ENCODE measurements at places on chromosomes 2 and 18. TPM values are rescaled to one million over a fixed set of nuclear protein-coding genes. Genes with fewer than 3 reads are reported as not detected.

DNA sequence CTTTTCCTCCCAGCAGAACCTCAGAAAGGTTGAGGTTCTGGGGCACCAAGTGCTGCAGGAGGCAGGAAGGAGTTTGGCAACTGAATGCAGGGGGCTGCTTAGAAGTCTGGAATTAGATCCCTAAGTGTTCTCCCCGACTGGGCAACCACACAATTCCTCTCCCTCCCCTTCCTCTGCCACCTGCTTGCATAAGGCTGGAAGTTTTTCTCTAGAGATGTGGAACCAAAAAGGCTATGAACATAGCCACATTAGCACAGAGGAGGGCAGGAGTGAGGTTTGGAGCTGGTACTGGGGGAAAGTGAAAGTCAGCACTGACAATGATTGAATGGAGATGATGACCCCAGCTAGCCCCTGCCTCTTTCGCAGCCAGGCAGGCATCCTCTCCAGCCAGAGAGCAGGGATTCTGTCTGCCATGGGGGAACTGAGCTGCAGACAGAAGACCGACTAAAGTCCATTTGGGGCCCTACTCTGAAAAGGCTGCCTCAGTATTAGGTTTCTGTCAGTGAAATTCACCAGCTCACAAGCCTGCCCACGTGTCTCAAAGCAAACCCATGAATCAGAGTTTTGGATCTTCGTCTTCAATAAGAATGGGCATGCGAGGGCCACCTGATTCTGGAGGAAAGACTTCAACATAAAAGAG, 87.9 kb upstream of the ITGA6 start:
- H3K27me3 ChIP-seq = no peaks in the 10 kb centered on the region
- H3K4me1 ChIP-seq = peaks cover 18% of the 10 kb centered on the region
- H3K36me3 ChIP-seq = no peaks in the 10 kb centered on the region

- H3K27me3 ChIP-seq = no peaks in the 10 kb centered on the region
- H3K36me3 ChIP-seq = no peaks in the 10 kb centered on the region
- no peak overlapping the region for H3K4me3 ChIP-seq
- no peak for DNase-seq
- no peaks in the 10 kb centered on the region for H3K4me1 ChIP-seq
Measured at GRCh38 chr2:61670591-61671501, 132.7 kb upstream of the XPO1 start.

LBX2 gene
- total RNA-seq = 0.12 TPM

HOXD13 gene
- not detected for total RNA-seq

SLC9A2 gene
- total RNA-seq = 0.06 TPM

SYT4 gene
- total RNA-seq = 0.06 TPM

UBE2F gene
- total RNA-seq = 77.4 TPM

HOXD12 gene
- total RNA-seq = not detected

GRCh38 chr18:54641734-54642133, 50.7 kb downstream of the DYNAP start:
- H3K27ac ChIP-seq = no peak overlapping the region
- H3K4me3 ChIP-seq = no peak overlapping the region
- H3K27me3 ChIP-seq = no peaks in the 10 kb centered on the region

FAM237A gene
- not detected for total RNA-seq

IL18R1 gene
- total RNA-seq = 0.07 TPM

- DNase-seq = no peak
- H3K27ac ChIP-seq = no peak overlapping the region
- no peaks in the 10 kb centered on the region for H3K27me3 ChIP-seq
- no peaks in the 10 kb centered on the region for H3K4me1 ChIP-seq
Measured at GRCh38 chr2:29591600-29591999, 329.8 kb downstream of the ALK start.

ASPRV1 gene
- total RNA-seq = 0.30 TPM

EPB41L3 gene
- 1.7 TPM for total RNA-seq

BOK gene
- 2.0 TPM for total RNA-seq

EPHA4 gene
- total RNA-seq = 300 TPM

SOX11 gene
- total RNA-seq = 176 TPM

DNA sequence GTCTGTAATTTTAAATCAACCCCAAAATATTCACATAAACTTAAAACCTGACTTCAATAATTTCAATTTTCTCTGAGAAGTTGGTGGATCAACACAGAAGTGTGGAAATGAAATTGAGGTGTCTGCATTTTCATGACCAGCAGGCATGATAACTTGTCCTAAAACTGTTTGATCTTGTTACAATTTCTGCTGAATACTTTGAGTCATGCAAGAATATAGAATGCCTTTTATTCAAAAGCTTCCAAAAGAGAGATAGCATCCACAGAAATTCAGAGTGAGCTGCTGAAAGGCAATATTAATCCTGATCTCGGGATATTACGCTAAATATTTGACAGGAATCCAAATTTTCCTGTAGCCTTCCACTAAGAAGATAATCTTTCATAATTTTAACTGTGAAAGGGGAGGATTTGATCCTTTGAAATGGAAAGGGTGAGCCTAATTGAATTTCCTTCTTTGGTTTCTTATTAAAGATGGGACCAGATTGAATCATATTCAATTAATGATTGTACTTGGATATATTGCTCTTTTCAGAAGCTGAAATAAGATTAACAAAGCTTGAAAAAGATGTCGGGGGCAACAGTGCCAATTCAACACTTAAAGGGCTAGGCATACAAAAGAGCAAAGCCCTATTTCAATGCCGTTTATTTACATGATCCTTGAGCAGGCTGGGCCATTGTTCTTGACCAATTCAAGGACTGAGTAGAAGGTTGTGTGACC, 129.3 kb downstream of the NCKAP5 start:
- H3K36me3 ChIP-seq = no peaks in the 10 kb centered on the region
- DNase-seq = no peak
- no peak overlapping the region for H3K4me3 ChIP-seq
- no peaks in the 10 kb centered on the region for H3K4me1 ChIP-seq

DNA sequence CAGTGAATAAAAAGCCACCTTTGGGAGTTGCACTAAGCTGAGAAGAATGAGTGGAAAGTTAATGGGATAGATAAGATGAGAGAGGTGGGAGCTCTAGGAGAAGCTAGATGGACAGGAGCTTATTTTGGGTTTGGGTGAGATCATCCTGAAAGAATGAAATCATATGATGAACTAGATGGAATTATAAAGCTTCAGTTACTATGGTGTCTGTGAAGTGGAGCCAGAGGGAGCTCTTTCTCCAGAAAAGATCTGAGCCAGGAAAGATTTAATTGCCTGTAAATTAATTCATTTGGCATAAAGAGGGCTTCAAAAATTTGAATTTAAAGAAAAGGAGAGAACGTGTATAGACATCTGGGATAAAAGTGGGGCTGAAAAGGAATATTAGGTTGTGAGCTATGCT, 10.3 kb downstream of the DNAH6 start:
- H3K36me3 ChIP-seq = no peaks in the 10 kb centered on the region
- no peak for DNase-seq
- no peaks in the 10 kb centered on the region for H3K27me3 ChIP-seq
- no peak overlapping the region for H3K27ac ChIP-seq

SERPINB10 gene
- not detected for total RNA-seq

GRCh38 chr2:126761256-126761980, 105.5 kb downstream of the GYPC start:
- no peak for DNase-seq
- H3K27ac ChIP-seq = no peak overlapping the region
- no peaks in the 10 kb centered on the region for H3K27me3 ChIP-seq
- H3K36me3 ChIP-seq = no peaks in the 10 kb centered on the region

SERPINB4 gene
- not detected for total RNA-seq

DNA sequence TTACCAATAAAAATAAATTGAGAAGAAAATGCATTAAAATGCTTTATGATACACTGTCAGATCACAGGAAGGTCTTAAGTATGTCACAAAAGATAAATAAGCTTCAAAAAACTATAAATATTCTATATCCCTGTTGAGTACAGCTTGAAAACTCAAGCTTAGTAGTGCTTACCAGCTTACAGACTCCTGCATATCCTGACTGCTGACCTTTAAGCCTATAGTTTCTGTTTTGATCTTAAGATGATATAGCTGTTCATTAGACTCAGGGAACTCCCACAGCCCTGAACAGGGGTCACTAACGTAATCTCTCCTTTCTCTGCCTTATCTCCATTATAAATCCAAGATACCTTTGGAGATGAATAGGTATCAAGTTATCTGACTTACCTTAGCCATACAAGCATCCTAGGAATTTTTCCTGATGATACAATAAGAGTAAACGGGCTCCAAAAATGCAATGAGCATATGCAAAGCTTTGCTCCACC, 93.7 kb upstream of the RBBP8 start:
- no peaks in the 10 kb centered on the region for H3K36me3 ChIP-seq
- H3K4me1 ChIP-seq = peaks cover 8% of the 10 kb centered on the region
- no peak for DNase-seq
- H3K4me3 ChIP-seq = no peak overlapping the region
- H3K27ac ChIP-seq = no peak overlapping the region

MROH2A gene
- total RNA-seq = not detected

C2orf66 gene
- 0.43 TPM for total RNA-seq

GRCh38 chr18:8801263-8801901, 96.0 kb downstream of the MTCL1 start:
- peaks cover 31% of the 10 kb centered on the region for H3K4me1 ChIP-seq
- H3K27ac ChIP-seq = peak overlapping the region; percentile 77
- H3K27me3 ChIP-seq = no peaks in the 10 kb centered on the region
- H3K36me3 ChIP-seq = no peaks in the 10 kb centered on the region
- no peak overlapping the region for H3K4me3 ChIP-seq

ARHGEF4 gene
- total RNA-seq = 44.8 TPM

TRIM43 gene
- total RNA-seq = not detected

- no peak for DNase-seq
- peaks cover 8% of the 10 kb centered on the region for H3K4me1 ChIP-seq
- no peak overlapping the region for H3K4me3 ChIP-seq
- no peaks in the 10 kb centered on the region for H3K27me3 ChIP-seq
Measured at GRCh38 chr2:226981791-226982326, 146.0 kb downstream of the RHBDD1 start.

DNA sequence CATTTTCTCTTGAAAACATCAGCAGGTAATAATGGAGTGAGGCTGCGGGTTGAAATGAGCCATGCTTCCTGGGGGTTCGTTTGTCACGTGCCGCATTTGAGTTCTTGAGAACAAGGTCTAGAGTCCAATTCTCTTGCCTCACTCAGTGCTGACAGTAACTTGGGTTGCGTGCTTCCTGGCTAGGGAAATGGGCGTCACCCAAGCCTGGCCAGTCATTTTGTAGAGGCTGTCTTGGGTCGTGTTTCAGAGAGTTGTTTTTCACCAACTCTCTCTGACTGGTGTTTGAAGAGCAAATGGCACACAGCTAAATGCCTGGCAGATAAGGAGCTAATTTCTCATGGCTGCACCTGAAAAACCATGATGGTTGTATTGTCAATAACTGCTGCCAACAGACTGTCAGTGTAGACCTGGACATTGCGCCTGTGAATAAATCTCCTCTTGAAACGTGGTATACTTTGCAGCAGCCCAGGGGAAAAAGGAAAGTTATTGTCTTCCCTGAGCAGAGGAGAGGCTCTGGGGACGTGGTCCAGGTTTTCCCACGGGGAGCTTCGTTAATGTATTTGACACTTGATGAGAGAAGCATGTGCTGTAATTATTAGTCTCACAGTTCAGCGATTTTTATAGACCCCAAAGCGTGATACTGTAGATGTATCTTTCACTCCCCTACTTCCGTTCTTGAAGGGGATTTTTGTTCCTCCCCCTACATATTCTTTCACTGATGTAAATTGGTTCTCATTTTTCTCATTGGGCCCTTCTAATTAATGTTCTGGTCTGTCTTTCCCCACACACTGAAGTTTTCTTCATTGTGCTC, 196.0 kb downstream of the FHOD3 start:
- peak; percentile 55 for DNase-seq
- no peaks in the 10 kb centered on the region for H3K36me3 ChIP-seq
- H3K27ac ChIP-seq = peak overlapping the region; percentile 64
- peaks cover 32% of the 10 kb centered on the region for H3K4me1 ChIP-seq

DNA sequence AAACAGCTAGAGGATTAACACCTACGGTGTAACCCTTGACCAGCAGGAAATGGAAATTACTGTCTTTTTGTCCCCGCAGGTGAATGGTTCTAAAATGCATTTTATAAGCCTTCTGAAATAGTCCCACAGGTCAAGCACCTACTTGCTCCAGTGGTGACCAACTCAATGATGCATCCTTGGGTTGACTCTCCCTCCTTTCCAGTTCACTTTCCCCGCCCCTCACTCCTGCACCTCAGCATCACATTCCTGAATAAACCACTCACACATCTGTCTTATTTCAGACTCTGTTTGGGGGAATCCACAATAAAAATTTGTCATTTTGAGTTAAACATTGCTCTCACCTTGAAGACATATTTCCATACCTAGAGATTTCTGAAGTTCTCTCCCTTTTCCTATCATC, 446.0 kb upstream of the TNP1 start:
- no peaks in the 10 kb centered on the region for H3K36me3 ChIP-seq
- no peak for DNase-seq
- no peaks in the 10 kb centered on the region for H3K4me1 ChIP-seq
- no peak overlapping the region for H3K4me3 ChIP-seq
- H3K27me3 ChIP-seq = no peaks in the 10 kb centered on the region
- H3K27ac ChIP-seq = no peak overlapping the region

- H3K27ac ChIP-seq = no peak overlapping the region
- H3K4me3 ChIP-seq = no peak overlapping the region
- H3K36me3 ChIP-seq = no peaks in the 10 kb centered on the region
- no peaks in the 10 kb centered on the region for H3K4me1 ChIP-seq
Measured at GRCh38 chr2:72031346-72032110, 116.1 kb downstream of the CYP26B1 start.

APCDD1 gene
- 4.7 TPM for total RNA-seq

GRCh38 chr2:121902171-121902591, 146.7 kb downstream of the TSN start:
- no peaks in the 10 kb centered on the region for H3K4me1 ChIP-seq
- H3K27ac ChIP-seq = no peak overlapping the region
- H3K27me3 ChIP-seq = no peaks in the 10 kb centered on the region

DNA sequence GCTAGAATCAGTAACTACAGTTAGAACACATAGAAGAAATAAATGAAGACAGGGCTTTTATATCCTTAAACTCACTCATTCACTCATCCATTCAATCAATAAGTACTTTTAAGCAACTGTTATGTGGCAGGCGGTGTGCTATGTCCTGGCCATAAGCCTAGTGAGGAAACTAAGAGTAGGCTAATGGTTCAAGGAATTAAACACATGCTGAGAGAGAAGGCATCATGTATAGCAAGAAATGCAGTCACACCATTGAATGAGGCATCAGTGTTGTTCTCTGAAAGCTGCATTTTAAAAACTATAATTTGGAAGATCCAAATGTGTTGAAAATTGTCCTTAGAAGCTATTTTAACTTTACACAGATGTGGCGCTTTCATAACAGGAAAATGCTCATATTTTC, 86.5 kb upstream of the DTNA start:
- no peaks in the 10 kb centered on the region for H3K27me3 ChIP-seq
- no peak overlapping the region for H3K4me3 ChIP-seq
- no peaks in the 10 kb centered on the region for H3K4me1 ChIP-seq
- H3K36me3 ChIP-seq = no peaks in the 10 kb centered on the region
- no peak overlapping the region for H3K27ac ChIP-seq

TPGS2 gene
- total RNA-seq = 301 TPM

GRCh38 chr2:208274748-208275147, 8.7 kb downstream of the PIKFYVE start:
- DNase-seq = no peak
- no peaks in the 10 kb centered on the region for H3K27me3 ChIP-seq
- no peak overlapping the region for H3K4me3 ChIP-seq
- peaks cover 48% of the 10 kb centered on the region for H3K36me3 ChIP-seq
- no peak overlapping the region for H3K27ac ChIP-seq

MFSD2B gene
- 0.40 TPM for total RNA-seq

Data from neural progenitor cell (in vitro differentiated cells).